ENCODE measurements at places on chromosomes 7 and 10.

DNA sequence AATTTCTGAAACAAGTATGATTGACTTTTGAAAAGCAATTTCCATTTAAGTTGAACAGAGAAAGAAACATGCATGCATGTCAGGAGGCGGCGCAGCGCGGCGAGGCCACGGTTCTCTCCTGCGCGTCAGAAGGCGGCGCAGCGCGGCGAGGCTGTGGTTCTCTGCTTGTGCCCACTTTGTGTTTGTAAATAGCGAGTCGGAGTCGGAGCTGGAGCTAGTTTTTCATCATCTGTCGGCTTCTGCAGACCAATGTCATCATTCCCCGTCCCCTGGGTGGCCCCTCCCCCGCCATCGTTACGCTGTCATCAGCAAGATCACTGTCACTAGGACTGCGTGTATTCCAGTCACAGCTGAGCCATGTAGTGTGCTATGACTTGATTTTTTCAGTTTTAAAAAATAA, 49.2 kb downstream of the INPP5A start:
- no peak for DNase-seq

- DNase-seq = no peak
Observed at GRCh38 chr7:1675673-1676549, 5.8 kb downstream of the ELFN1 start.

DNA sequence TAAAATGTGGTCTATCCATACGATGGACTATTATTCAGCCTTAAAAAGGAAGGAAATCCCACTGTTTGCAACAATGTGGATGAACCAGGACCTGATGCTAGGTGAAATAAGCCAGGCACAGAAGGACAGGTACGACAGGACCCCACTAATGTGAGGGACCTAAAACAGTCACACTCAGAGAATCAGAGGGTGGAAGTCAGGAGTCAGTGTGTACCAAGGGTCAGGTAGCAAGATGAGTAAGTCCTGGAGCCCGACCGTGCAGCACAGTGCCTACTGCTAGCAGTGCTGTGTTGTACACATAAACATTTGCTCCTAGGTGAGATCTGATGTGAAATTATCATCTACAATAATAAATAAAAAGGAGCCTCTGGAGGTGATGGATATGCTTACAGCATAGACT, 322.3 kb downstream of the GLRX3 start:
- DNase-seq = no peak

- peak; percentile 3 for DNase-seq
Observed at GRCh38 chr7:19116121-19117090, 1.0 kb downstream of the TWIST1 start.

- no peak for DNase-seq
Observed at GRCh38 chr10:123149162-123149567, 1.2 kb downstream of the HMX2 start.

DNA sequence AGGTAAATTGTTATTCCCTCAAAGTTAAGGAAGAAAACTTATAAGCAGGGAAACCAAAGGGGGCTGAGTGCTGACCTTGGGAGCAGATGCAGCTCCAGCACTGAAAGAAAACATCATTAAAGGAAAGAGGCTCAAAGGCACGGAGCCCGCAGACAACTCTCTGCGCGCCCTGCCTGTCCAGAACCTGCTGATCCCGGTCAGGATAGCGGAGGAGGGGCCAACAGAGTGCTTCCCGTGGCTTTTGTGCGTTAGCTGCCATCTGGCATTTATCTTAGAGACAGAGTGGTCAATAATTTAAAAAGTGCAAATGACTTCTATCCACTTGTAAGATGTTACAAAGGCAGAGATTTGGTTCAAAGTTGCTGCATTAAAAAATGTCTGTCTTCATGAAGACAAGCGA, 162.1 kb downstream of the FANK1 start:
- DNase-seq = no peak

- DNase-seq = no peak
Observed at GRCh38 chr10:119499677-119500002, 42.9 kb downstream of the RGS10 start.

DNA sequence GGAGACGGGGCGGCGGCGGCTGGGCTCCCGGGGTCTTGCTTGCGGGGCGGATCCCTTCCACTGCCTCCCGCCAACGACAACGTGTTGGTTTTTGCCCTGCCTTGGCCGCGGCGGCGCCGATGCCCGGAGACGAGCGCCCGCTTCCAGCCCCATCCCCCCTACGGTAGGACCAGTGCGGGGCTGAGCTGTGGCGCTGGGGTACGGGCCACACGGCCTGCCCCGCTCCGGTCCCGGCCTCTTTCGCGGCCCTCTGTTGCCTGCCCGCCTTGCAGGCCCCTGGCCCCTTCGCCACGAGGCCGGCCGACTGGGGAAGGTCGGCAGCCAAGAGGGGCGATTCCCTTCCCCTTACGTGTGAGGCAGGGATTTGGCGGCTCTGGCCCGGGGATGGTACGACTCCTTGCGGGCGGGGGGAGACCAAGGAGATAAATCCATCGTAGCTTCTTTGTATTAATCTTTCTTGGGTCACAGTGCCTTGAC, 488 bp downstream of the EIF4H start:
- DNase-seq = peak; percentile 37

DNA sequence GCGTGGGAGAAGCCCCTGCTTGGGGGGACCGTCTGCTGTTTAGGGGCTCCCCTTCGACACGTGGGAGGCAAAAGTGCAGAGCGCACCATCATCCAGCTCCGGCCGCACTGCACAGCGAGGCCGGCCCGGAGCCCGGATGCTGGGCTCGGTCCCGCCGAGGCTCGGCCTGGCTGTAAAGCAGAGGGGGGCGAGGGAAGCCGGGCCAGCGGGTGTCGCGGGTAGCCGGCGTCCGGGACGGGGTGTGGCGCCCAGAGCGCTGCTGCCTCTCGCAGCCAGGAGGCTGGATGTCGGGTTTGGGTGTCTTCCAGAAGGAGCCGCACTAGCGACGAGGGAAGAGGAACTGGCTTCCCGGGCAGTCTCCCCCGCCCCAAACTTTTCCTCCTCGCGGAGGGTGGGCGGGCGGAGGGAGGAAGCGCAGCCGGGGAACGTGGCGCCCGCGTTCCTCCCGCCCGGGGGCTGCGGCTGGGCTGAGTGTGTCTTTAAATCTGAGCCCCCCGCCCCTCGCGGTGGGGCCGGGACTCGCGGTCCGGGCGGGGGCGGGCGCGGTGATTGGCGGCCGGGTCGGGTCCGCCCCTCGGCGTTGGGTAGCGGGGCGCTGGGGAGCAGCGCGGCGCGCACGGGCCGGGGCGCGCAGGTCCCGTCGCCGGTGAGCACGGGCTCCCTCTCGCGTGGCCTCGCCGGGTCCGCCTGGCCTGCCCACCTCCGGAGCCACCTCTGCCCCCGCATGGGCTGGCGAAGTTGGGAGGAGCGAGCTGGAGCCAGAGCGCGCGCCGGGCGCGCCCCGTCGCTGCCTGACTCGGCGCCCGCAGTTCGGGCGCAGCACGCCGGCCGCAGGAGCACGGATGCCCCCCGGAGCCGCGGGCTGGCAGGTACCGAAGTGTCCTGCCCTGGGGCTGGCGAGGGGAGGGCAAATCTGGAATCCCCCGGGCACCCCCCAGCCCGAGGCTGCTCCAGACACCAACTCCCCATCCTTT, at the start of gene PALD1:
PALD1 (plus strand) TSS at position 577 of the 974 bp plus-strand sequence. CDS start 47,185 bp downstream, outside the sequence.
- DNase-seq = peak; percentile 50

GRCh38 chr10:59991661-59992060, 85.3 kb upstream of the CCDC6 start:
- DNase-seq = peak; percentile 85

DNA sequence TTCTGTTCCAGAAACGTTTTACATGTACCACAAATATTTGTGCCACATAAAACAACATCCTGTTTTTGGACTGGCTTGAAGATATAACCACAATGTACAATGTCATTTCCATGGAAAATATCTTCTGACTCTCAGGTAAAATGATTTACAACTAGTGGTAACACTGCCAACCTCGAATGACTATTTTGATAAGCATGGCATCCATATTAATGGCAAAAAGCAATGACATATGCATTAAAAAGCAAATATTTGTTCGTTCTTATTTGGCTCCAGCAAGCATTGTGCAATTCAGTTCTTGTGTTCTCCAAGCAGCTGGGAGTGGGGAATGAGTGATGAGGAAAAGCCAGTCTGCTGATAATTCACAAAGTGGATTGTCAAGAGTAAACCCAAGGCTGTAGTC, 289.0 kb downstream of the PLXDC2 start:
- no peak for DNase-seq

GRCh38 chr7:94940241-94940640, 32.8 kb downstream of the PPP1R9A start:
- no peak for DNase-seq

DNA sequence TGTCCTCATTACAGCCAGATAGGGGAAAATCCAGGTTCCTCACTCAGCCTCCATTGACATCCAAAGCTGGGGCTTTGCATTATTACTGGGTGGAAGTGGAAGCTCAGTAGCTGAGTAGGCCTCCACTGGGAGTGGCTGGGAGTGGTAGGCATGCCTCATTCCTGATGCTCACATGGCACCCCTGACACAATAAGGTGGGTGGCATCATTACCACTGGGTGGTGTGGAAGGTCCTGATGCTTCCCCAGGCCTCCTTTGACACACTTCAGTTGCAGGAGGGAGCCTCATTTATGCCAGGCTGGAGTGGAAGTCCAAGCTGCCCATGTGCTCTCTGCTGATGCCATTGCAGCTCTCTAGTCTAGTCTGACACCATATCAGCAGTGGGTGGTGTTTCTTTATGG, 48.2 kb upstream of the GPR141 start:
- no peak for DNase-seq

GRCh38 chr10:77043420-77043763, 594.2 kb downstream of the KCNMA1 start:
- DNase-seq = no peak

GRCh38 chr7:93955304-93955703, 33.8 kb downstream of the GNG11 start:
- no peak for DNase-seq

- DNase-seq = no peak
Observed at GRCh38 chr7:45181991-45182855, 24.6 kb downstream of the RAMP3 start.

- DNase-seq = no peak
Observed at GRCh38 chr7:5352440-5353010, 69.8 kb downstream of the SLC29A4 start.

DNA sequence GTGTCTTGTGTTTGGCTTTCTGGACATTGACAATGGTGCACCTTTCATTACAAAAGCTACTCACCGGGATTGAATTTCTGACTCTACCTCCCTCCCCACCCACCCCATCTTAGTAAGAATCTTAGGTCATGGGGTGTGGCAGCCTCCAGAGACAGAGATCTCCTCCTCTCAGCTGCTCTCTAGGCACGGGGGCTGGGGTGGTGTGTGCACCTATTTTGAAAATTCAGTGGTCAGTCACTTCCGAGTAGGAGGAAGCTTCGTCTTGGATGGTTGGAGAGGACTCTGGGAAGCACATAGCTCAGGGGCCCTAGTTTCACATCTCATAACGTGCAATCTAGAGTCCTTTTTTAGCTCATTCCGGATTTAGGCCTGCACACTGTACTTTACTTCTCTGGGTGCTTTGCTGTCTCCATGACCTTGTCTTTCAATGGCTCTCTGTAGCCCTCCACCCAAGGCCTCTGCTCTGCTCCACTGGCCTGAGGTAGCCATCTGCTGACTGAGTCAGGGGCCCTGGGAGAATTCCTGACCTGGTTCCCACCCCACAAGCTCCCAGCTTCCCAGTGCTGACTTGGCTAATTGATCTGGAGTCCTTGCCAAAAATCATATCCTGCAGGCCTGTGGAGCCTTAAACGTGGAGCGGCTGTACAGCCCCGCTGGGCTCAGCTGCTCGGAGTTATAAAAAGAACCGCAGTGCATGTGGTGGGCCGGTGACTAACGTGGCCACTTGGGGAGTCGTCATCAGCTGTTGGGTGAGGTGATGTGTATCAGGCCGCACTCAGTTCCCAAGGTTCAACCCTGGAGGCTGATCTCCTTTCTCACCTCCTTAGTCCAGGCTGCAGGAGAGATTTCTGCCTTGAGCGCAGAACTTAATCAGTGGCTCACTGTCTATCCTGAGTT, 19.3 kb upstream of the ADAMTS14 start:
- no peak for DNase-seq

- no peak for DNase-seq
Observed at GRCh38 chr10:71351628-71352319, 32.7 kb downstream of the SLC29A3 start.

DNA sequence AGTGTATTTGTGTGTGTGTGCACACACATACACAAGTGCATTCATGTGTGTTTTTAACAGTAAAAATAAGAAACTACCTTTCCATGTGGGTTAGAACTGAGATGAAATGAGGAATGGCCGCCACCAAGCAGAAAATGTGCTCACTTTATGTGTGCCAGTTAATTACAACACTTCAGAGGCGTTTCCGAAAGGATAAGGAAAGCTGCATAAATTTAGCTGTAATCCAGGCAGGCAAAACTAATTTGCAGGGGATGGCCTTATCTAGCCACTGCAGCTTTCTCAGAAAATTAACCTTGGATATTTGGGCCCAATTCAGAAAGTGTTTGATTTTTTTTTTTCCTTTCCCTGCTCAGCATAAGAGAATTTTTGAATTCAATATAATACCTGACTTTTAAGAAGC, 328.8 kb upstream of the PHF14 start:
- DNase-seq = no peak

- no peak for DNase-seq
Observed at GRCh38 chr10:116615199-116615776, 5.5 kb upstream of the PNLIPRP2 start.

- no peak for DNase-seq
Observed at GRCh38 chr10:34526758-34527730, 288.1 kb downstream of the PARD3 start.

- no peak for DNase-seq
Observed at GRCh38 chr10:1216574-1217236, 160.5 kb downstream of the WDR37 start.

- no peak for DNase-seq
Observed at GRCh38 chr7:87933605-87933952, 472 bp upstream of the ADAM22 start.

DNA sequence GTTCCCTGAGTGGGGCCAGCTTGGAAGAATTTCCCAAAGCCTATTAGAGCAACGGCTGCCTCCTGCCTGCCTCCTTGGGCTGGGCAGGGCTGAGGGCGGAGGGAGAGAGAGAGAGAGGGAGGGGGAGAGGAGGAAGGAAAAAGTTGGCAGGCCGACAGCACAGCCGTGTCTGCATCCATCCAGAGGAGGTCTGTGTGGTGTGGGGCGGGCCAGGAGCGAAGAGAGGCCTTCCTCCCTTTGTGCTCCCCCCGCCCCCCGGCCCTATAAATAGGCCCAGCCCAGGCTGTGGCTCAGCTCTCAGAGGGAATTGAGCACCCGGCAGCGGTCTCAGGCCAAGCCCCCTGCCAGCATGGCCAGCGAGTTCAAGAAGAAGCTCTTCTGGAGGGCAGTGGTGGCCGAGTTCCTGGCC, at the start of gene AQP1:
AQP1 (plus strand) TSS at position 293 of the 409 bp plus-strand sequence; CDS start at position 350, 57 bp downstream.
- DNase-seq = peak; percentile 19

- DNase-seq = no peak
Observed at GRCh38 chr10:420154-421121, 269.0 kb downstream of the DIP2C start.

- peak; percentile 35 for DNase-seq
Observed at GRCh38 chr7:123624527-123625183, 23.0 kb downstream of the ASB15 start.

- DNase-seq = no peak
Observed at GRCh38 chr7:39128287-39128843, 150.7 kb downstream of the POU6F2 start.

DNA sequence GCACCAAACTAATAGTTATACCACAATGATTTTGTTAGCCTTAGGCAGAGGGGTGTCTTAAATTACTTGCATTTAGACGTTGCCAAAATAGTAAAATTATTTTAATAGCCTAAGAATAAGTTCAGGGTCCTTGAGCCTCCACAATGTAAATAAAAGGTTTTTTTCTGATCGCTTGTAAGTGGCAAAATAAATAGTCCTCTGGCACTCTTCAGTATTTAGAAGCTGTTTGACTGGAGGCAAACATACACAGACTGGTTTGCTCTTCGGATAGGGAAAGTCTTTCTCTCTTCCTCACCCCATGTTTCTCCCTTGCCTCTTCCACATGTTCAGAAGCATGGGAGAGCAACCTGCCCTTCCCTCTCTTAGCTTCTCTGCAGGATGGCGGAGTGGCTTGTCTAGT, 49.5 kb upstream of the FAM180A start:
- no peak for DNase-seq

Measured in thyroid gland (tissue), 4 donors.